ENCODE measurements at places on chromosomes 4 and X.

GRCh38 chr4:88158489-88159228, at the start of gene ABCG2:
Gene ABCG2, minus strand, starts transcription at chr4:88158639. Its CDS starts 18,644 bp downstream, at chr4:88139995.
- no peak for DNase-seq

- no peak for DNase-seq
Measured at GRCh38 chr4:53994382-53995102, 69.9 kb downstream of the CHIC2 start.

- no peak for DNase-seq
Measured at GRCh38 chr4:41183021-41183553, 31.3 kb downstream of the APBB2 start.

GRCh38 chr4:104868958-104869357, 277.7 kb upstream of the TET2 start:
- no peak for DNase-seq

GRCh38 chr4:163243297-163243981, 76.7 kb upstream of the NAF1 start:
- DNase-seq = no peak

Data from stimulated activated CD4-positive, alpha-beta T cell treated with anti-CD3 and anti-CD28 coated beads, Interleukin-1b, Interleukin-23, amount 100 ng/mL, for 1 hour (primary cell).